T-helper 9 cell (primary cell): ENCODE measurements at places on chromosomes 16 and 17.
A peak's percentile ranks its signal among the peaks of the same experiment; 100 is the strongest.

DNA sequence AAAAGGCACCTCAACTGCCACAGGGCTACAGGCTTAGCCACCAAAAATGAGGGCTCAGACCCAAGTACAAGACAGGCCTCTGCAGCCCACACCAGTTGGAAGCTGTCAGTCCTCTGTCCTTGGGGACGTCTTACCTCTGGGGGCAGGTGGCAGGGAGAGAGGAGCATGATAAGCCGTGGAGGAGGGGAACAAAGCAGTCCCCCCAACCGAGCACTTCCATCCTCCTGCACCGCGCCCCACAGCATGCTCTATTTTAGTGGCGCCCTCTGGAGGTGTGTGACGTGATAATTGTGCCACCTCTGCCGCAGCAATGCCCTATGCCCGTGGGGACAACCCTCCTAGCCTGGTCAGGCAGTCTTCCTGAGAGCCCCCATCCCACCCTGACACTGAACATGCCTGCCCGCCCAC is 13.6 kb downstream of the G6PC3 start:
- no peak for DNase-seq

DNA sequence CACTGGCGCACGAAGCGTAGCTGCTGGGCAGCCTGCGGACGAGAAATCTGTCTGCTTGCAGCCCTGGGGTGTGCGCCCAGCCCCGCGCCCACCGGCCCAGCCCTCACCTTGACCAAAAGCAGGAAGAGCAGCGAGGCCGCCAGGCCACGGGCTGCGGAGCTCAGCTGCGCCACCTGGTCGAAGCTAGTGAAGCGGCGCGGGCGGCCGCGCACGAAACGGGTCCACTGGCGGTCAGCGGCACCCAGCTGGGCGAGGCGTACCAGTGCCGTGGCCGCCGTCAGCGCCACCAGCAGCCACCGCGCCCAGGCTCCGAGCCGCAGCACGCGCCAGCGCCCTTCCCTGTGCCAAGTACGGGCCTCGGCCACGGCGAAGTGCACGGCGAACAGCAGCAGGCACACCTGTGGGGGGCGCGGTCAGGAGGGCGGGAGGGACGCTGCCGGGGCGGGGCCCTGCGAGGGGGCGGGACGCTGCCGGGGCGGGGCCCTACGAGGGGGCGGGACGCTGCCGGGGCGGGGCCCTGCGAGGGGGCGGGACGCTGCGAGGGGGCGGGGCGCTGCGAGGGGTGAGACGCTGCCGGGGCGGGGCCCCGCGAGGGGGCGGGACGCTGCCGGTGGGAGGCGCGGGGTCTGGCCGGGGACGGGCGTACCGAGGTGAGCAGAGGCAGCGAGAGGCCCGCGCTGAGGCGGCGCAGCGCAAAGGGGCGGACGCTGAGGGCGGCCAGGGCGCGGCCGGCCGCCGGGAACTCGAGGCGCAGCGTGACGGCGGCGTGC is 43.2 kb downstream of the TSC2 start:
- peak; percentile 45 for DNase-seq

DNA sequence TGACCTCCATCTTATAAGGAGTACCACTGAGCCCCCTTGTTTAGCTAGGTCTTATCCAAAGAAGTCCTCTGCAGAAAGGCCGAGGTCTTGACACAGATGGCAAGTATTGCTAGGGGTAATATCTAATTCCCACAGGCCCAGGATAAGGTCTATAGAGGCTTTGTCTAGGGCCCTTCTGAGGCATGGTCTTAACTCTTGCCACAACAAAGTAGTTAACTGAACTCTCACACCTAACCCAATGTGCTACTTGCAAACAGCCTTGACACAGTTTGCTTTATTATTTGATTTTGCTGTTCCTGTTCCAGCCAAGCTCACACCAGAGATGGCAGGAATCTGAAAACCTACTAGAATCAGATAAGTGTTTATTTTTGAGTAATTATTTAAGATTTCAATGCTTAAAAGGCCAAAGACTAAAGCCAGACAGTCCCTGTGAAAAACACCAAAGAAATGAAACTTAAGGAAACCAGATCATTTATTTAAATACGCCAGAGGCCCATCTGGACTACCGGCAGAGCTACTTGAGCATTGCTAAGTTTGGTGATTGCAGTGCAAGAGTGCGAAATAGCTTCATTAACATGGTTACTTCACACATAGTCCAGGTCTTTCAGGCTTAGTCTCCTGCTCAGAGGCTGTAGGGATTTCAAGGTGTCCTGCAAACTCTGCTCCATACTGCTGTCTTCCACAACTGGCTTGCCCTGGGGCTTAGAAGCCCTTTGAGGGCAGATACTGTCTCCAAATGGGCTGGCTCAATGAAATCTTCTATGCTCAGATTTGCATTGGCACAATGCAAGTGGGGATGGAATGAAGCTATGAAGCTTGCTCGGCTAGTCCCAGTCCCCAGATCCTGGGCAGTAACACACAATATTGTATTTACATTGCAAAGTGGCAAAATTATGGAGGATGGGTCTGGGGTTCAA is 28.5 kb upstream of the SUPT4H1 start:
- DNase-seq: no peak

DNA sequence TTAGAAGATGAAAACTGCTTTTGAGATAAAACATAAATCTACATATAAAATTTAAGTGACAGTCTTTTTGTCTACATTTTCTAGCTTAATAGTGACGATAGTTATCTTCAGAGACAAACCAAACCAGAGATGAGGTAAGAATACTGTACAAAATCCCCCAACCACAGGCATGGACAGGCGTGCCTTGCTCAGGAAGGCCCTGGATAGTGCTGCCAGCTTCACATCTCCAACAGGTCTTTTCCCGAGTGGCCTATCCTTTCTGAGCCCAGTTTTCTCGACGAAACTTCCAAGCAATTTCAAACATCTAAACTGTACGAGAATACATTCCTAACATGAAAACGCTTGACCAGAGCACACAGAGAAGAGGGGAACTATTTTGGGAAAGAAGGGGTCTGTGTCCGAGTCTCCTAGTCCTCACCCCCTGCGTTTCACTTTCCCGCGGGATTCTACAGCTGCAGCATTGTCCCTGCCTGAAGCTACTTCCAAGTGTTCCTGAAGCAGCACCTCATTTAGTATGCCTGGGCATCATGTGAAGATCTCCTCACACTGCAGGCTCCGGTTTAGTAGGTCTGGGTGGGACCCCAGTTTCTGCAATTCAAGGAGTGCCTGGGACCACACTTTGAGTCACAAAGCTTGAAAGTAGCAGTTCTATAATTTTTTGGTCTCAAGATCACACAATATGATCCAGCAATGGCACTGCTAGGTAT is 37.8 kb downstream of the GNA13 start:
- no peak for DNase-seq

DNA sequence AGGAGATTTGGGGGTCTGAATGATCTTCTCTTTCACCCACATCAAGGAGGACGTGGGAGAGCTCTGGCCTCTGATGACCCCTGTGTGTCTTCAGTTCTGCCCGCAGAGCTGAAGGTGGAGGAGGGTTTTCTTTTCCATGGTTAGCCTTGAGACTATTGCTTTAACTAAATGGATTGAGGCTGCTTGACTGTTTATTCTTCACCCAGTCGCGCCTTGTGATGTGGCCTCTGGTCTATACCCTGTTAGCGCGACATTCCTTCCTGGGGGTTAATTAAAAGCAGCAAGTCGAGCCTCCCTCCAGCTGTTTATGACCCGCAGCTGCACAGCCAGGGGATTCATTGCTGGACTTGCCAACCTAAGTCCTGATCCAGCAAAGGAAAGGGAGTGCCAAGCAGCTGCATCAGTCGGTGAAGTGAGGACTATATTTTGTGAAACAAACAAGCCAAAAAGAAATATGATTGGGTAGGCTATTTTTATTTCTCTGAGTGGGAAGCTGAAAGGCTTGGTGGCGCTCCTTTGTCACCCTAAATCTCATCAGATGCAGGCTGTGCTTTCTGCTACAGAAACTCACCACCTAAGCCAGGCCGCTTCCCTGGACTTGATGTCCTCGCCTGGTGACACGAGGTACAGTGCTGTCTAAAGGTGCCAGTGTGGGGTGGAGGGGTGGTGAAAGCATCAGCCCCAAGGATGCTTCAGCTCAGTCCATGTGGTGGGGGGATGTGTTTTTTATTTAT is 11.0 kb upstream of the SEC14L1 start:
- no peak for DNase-seq

DNA sequence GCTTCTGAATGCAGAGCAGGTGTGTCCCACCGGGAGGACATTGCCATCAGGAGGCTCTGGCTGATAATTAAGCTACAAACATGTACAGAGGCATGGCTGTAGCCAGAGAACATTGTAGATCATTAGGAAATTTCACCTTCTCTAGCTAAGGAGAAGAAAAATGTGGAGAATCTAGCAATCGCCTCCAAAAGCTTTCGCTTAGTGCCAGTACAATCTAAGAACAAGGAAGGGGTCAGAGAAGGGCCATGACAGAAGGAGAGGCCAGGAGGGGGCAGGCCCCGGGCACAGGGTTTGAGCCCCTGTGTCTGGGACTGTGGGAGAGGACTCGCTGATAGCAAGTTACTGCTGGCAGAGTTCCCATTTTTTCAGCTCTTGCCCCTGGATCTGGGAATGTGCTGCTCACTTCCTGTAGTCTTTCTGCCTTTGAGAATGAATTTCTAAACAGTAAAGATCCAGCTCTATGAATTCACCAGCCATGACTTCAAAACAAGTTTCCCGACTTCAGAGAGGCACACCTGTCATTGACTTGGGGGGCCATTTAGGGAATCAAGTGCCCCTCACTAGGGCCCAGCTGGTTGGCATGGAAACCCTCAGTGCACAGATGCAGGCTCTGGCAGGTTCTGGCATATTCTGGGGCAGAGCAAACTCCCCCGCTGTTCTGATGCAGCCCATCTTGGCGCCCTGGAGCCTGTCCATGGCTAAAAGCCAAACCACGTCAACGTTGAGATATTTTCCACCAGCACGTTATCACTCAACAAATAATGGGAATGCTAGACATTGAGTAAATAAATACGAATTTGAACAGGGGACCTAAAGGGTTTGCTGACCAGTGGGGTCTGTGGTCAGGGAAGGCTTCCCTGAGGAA is 59.5 kb upstream of the CACNG4 start:
- no peak for DNase-seq

GRCh38 chr17:71011391-71011790 is 842.1 kb downstream of the KCNJ2 start:
- no peak for DNase-seq

- no peak for DNase-seq
Observed at GRCh38 chr17:1007310-1008007, 10.5 kb downstream of the TIMM22 start.

DNA sequence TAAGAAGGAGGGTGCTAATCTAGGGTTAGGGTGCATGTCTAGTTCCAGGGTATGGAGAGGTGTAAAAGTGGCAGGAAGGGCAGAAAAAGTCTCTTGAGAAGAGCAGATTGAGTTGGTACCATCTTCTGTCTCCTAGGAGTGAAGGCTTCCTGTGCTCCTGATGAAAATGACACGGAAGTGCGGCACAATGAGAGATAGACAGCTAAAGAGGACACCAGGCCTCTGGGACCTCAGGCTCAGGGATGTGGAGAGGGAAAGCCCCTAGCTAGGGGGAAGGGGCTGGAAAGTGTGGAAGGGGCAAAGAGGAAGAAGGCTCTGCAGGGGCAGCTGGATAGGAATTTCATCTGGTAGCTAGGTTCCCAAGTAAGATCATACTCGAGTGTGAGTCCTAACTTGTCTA is 498.3 kb upstream of the EEF2KMT start:
- no peak for DNase-seq

DNA sequence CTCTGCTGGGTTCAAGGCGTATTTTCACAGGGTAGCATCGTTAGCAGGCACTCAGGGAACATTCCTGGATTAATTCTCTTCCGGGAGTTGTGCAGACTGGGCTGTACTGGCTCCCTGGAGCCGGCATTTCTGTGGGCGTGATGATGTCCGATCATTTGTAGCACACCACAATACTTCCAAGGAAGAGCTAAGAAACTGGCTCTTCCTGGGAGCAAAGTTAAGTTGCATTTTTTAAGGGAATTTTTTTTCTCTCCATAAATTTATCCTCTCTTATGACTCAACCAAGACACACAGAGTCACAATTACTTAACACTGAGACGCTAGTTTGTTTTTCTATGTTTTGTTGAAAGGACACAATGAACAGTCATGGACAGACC is 211.6 kb upstream of the FOXF1 start:
- no peak for DNase-seq

DNA sequence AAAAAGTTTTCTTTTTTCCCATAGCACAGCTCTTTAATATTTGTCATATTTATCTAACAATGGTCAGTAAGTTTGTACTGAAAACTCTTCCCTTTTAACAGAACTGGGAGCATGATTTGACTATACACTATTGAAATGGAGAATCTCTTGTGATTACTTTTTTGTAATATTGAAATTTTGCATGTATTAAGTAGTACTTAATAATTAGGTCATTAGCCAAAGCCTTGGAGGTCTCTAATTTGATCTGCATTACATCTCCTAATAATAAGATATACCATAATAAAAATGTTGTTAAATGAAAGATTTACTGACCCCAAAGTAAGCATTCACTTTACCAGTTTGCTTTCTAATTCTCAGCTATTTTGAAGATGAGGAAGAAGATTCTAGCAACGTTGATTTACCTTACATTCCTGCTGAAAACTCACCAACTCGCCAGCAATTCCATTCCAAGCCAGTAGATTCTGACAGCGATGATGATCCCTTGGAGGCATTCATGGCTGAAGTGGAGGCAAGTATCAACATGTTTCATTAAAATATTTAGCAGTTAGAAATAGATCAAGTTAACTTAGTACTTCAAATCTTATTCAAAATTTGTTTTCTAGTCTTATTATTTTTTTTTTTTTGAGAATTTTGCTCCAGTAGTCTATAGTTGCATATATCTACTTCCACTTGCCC is 18.2 kb downstream of the DDX42 start:
- DNase-seq: no peak

DNA sequence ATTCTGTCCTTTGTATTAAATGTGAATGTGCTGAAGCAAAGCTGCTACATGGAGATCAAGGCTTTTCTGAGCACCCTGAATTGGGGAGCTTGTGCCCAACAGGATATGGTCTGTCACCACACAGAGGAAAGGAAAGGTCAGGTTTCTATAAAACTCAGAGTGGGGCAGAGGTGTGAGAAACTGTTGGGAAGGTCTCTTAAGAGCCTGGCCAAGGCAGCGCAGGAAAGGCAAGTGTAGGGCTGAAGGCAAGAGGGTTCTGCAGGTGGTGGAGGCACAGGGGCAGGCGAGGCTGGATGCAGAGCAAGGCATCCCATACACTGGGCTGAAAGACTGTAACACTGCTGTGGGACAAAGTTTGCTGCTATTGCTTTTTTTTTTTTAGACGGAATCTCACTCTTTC is 8.1 kb downstream of the COX6A2 start:
- no peak for DNase-seq

DNA sequence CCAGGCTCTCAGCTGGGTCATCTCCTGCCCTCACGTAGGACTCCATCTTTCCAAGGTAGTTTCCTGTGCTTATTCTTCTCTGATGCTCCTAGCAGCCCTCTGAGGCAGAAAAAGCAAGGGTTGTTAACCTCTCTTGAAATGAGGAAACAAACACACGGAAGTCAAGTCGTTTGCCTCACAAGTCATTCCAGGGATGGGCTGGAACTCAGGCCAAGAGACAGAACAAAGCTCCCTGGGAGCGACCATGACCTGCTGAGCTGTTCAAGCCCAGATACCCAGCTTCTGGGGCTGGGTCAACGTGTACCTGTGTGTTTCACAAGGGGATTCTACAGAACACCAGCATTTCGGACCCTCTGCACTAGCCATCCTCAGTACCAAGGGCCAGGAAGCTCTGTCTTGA is 28.1 kb downstream of the SRL start:
- DNase-seq: no peak

- no peak for DNase-seq
Observed at GRCh38 chr17:78044280-78044835, 84.2 kb downstream of the TMC6 start.

- peak; percentile 37 for DNase-seq
Observed at GRCh38 chr17:751269-752001, 629 bp downstream of the GEMIN4 start.

GRCh38 chr17:73646409-73647300 is 2.4 kb upstream of the SDK2 start:
- no peak for DNase-seq
